ENCODE measurements at places on chromosomes 3 and 15.

- H3K4me1 ChIP-seq, result no peaks in the 10 kb centered on the region
- no peak overlapping the region for H3K27ac ChIP-seq
- no peak overlapping the region for H3K4me3 ChIP-seq
- no peaks in the 10 kb centered on the region for H3K36me3 ChIP-seq
- no peaks in the 10 kb centered on the region for H3K27me3 ChIP-seq
Observed at GRCh38 chr3:128399221-128399915, 67.3 kb downstream of the DNAJB8 start.

GRCh38 chr15:53115563-53115962, 325.4 kb upstream of the ONECUT1 start:
- H3K4me1 ChIP-seq, result no peaks in the 10 kb centered on the region
- H3K36me3 ChIP-seq, result no peaks in the 10 kb centered on the region
- H3K27ac ChIP-seq, result no peak overlapping the region
- no peaks in the 10 kb centered on the region for H3K27me3 ChIP-seq

GRCh38 chr3:117553461-117553860, 843.9 kb downstream of the TUSC7 start:
- no peak overlapping the region for H3K4me3 ChIP-seq
- no peak for DNase-seq
- H3K27me3 ChIP-seq, result no peaks in the 10 kb centered on the region
- H3K36me3 ChIP-seq, result no peaks in the 10 kb centered on the region
- no peak overlapping the region for H3K27ac ChIP-seq
- H3K4me1 ChIP-seq, result no peaks in the 10 kb centered on the region

DNA sequence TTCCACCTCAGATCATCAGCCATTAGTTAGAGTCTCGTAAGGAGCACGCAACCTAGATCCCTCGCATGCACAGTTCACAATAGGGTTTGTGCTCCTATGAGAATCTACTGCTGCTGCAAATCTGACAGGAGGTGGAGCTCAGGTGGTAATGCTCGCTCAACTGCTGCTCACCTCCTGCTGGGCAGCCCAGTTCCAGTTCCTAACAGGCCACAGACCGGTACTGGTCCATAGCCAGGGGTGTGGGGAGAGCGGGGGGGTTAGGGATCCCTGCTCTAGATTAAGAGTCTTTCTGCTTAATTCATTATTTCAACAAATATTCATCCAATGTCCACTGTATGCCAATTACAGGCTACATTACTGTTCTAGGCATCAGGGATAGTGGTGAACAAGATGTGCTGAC, 170.4 kb upstream of the KBTBD8 start:
- no peaks in the 10 kb centered on the region for H3K36me3 ChIP-seq
- no peak overlapping the region for H3K27ac ChIP-seq
- no peak overlapping the region for H3K4me3 ChIP-seq
- DNase-seq, result no peak
- H3K4me1 ChIP-seq, result peaks cover 2% of the 10 kb centered on the region
- no peaks in the 10 kb centered on the region for H3K27me3 ChIP-seq

DNA sequence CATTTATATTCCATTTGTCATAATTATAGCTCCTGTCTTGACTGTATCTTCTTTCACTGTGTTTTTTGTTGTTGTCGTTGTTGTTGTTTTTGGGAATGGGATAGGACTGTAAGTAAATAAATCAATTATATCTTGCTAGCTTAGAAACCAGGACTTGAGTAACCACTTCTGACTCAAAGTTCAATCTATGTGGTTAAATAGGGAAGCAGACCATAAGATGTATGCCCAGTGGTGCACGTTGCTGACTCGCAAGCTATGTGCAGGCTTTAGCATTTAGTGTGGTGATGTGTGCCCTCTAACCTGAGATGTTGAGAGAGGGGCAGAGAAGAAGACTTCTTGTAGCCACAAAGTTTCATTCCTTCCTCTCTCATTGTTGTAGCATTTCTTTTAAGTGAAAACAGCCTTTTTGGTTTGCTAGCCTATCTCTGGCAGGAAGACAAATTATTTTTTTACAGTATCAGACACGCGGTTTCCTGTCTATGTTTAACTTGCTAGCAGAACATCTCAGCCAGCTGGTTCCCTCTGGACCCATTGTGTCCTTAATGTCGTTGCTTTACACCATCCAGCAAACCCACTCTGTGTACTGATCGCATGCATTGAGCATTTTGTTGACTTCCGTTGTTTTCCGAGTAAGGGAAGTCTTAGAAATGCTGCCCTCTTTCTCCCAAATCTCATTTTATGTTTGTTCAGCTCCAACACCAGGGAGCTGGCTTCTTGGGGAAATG, 52.1 kb downstream of the TGFBR2 start:
- H3K27ac ChIP-seq, result peak overlapping the region; percentile 78
- H3K4me1 ChIP-seq, result peaks cover 43% of the 10 kb centered on the region
- H3K36me3 ChIP-seq, result peaks cover 3% of the 10 kb centered on the region
- no peaks in the 10 kb centered on the region for H3K27me3 ChIP-seq
- no peak overlapping the region for H3K4me3 ChIP-seq

DNA sequence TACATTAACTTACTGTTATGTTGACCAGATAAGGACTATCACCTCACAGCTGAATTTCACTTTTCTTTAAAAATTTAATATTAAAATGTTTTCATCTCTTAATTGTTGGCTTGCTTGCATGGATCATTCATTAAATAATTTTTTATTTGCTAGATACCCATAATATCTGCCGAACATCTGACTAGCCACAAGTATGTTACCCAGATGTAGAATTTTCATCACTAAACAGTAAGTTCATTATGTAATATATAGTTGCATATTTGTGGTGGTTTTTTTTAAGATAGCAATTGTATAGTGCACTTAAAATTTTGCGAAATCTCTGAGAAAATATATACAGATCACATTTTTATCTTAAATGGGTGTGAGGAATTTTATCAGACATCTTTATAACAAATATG, 190.4 kb downstream of the MBNL1 start:
- no peak overlapping the region for H3K27ac ChIP-seq
- no peak overlapping the region for H3K4me3 ChIP-seq
- H3K36me3 ChIP-seq, result no peaks in the 10 kb centered on the region
- H3K27me3 ChIP-seq, result no peaks in the 10 kb centered on the region
- DNase-seq, result no peak

DNA sequence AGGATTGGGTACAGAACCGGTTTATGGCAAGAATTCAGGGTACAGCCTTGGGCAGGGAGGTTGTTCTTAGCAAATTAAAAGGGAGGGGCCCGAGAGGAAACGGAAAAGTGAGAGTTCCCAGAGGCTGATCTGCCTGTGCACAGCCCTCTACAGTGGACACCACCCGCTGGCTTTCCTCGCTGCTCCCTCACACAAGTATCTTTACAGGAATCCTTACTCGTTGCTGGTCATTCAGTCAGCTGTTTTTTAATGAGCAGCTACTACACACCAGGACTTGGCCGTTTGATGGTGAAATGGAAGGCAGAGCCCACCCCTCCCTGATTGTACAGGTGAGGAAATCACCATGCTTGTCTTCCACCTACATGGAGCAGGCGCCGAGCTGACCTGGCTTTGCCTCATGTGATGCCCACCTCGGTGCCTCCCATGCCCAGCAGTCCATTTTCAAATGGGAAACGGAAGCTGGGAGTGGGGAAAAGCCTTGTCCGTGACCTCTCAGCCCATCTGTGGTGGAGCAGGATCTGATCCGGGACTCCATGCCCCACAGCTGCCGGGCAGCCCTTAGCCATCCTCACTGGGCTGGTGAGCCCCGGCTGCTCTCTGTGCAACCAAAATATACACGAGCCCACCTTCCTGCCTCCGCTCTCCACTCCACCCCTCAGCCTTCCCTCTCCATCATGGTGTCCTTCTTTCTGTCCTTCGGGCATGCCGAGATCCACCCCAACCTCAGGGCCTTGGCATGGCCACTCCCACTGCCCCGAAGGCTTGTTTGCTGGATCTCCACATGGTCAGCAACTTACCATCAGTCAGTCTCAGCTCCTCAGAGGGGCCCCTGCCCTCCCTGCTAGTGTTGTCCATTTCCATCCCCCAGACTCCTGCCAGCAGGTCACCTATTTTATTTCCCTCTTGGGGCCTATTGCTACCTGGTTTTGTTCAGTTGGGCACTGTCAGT, 33.3 kb upstream of the FGD5 start:
- no peaks in the 10 kb centered on the region for H3K36me3 ChIP-seq
- peaks cover 6% of the 10 kb centered on the region for H3K4me1 ChIP-seq
- no peak overlapping the region for H3K27ac ChIP-seq
- no peak overlapping the region for H3K4me3 ChIP-seq
- DNase-seq, result no peak
- H3K27me3 ChIP-seq, result no peaks in the 10 kb centered on the region

Data from GM23338 (cell line).